Activated CD8-positive, alpha-beta memory T cell treated with anti-CD3 and anti-CD28 coated beads for 4 hours (primary cell): ENCODE measurements at places on chromosomes 3 and 15.
A peak's percentile ranks its signal among the peaks of the same experiment; 100 is the strongest.

GRCh38 chr15:87557881-87558280, 698.7 kb downstream of the NTRK3 start:
- DNase-seq: no peak

- no peak for DNase-seq
These were observed 239.1 kb downstream of the MCTP2 start for GRCh38 chr15:94470492-94470891.

DNA sequence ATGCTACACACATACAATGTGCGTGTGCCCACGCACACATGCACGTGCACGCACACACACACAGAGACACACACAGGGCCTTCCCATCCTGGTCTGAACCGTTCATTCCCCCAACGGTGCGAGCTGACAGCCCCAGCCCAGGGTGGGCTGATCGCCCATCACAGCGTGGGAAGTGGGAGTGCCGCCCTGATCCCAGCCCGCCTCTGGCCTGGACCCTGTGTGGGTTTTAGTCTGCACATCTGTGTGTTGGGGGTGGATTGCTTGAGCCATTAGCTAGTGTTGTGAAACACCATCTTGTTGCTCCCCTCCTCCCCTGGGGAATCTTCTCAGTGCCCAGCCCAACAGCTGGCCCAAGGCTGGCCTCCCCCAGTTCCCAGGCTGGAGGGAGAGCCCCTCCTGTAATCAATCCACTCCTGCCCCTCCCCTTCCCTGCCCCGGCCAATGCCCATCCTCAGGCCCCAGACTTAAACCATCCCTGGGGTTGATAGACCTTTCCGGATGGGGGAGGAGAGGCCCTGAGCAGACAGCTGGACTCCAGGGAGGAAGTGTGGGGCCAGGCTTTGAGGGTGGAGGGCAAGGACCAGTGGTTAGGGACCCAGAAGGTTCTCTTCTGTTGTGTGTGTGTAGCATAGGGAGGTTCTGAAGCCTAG, 8.3 kb downstream of the SEMA3G start:
- no peak for DNase-seq

DNA sequence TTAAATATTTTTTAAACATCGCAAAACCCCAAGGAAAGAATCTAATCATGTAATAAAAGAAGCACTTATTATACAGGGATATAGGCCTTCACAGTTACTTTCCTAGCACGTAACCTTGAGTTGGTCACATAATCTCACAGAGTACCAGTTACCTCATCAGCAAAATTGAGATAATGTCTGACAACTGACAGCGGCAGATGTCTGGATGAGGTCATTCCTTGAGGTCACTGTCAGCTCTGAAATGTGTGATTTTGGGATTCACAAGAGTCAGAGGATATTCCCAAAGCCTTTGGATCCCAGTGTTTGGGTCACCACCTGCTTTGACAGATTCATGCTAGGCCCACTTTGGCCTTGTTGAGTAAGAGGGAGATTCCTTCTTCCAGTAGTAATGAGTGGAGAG, 151.4 kb upstream of the SEMA6D start:
- no peak for DNase-seq

- no peak for DNase-seq
These were observed 298.8 kb upstream of the CTDSPL start for GRCh38 chr3:37562876-37563275.

- DNase-seq: no peak
These were observed 83.5 kb upstream of the CFAP20DC start for GRCh38 chr3:59133311-59133710.

DNA sequence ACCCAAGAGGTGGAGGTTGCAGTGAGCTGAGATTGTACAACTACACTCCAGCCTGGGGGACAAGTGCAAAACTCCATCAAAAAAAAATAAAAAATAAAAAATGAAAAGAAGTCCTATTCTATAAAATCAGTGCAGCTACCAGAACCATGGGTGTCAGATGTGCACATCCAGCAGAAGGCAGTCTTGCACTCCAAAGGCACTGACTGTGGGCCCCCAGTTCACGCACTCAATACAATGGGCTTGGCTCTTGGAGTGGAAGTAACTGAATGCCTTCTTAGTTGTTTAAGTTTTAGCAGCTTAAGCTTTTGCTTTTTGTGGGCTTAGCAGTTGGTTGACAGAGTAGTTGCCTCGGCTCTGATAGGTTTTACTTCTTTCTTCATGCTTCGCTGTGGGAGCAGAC, 141.4 kb downstream of the AGBL1 start:
- DNase-seq: no peak

DNA sequence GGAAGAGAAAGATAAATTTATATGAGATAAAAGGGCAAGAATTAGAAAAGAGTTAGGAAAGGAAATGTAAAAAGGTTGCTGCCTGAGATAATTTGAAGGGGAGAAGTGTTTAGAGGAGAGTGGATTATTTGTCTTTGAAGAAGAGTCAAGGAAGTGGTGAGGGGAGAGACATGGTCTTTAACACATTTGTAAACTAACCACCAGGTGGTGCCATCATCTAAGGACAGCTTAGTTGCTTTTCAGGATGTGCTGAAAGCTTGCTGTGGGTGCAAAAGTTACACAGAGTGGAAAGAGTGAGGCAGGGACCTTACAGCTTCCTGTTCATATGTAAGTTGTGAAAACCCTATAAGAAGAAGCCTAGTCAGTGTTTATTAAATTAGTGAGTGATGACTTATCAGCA, 114.1 kb upstream of the DNAJC19 start:
- DNase-seq: no peak

DNA sequence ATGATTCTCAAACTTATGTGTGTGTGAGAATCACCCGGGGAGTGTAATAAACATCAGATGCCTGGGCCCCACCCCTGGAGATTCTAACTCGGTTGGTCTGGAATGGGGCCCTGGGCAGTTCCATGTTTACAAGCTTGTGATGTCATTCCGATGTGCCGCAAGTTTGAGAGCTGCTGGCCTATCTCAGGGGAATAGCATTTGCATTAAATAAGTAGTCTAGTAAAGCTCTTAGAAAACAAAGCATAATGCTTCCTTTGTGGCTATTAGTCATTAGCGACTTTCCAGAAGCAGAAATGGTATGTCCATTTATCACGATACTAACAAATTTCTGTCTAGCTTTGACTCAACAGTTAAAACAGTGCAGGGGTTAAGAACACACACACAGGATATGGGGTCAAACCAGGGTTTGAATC, 20.9 kb downstream of the PGBD4 start:
- no peak for DNase-seq

DNA sequence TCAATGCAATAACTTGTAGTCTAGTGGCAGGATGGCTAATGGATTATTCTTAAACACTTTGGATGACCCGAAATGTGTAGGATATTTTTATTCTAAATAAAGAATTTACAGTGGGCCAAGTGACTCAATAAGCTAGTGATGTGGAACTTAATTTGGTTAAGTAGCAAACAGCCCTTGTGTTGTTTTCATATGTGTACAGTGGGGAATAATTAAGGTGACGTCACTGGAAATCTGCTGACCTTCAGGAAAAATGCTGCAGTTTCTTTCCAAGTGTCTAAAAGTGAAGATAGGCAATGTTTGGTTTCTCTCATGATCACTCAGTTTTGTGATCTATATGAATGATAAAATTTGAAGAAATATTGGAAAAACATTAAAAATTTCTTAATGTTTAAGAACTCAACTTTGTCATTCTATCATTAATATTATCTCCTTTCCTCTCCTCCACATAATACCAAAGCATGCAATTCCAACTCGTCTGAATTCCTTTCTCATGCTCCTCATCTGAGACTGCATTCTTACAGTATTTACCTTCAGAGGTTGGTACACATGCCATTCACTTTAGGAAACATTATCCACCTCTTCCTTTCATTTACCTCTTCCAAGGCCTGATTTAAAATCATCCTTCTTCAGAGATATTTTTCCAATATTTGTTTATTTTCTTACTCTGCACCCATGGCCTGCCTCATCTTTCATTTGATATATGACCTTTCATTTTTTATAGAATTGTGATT, 414.6 kb upstream of the ARPP21 start:
- no peak for DNase-seq

DNA sequence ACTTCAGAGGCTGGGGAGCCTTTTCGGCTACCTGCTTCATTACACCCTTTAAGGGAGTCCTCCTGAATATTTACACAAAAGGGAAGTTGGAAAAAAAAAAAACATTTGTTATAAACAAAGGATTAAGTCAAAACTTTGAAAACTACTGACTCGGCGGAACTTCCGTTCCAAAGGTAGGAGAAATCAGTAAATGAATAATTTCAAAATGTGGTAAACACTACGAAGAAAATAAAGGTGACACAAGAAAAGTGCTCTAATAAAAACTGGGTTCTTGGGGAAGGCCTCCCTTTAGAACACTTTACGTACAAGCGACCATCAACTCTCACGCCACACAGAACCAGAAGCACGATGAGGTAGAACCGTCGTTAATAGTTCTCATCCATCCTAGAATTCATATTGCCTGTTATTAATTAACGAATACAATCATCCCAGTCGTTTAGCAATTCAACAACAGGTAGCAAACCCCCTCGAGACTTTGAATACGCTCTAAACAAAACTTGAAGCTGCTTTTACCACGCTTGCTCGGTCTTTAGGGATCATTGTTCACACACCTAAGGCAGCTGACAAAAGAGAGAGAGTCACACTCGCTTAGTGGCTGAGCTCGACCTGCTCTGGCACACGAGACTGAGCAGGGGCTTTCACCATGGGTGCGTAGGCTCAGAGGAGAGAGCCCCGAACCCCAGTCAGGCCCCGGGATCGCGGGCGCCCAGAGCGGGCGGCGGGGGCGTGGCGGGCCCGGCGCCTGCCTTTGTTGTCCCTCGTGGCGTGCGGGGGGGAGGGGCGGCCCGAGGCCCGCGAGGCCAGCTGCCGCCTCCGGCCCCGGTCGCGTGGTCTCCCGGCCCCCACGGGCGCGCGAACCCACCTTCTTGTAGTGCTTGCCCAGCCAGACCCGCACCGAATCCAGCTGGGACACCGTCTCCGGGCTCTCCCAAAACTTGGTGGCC, 680 bp downstream of the SMARCC1 start:
- peak; percentile 51 for DNase-seq

GRCh38 chr3:54357301-54357700, 234.9 kb downstream of the CACNA2D3 start:
- no peak for DNase-seq

- DNase-seq: no peak
These were observed 258.5 kb upstream of the PROK2 start for GRCh38 chr3:72043204-72044133.

DNA sequence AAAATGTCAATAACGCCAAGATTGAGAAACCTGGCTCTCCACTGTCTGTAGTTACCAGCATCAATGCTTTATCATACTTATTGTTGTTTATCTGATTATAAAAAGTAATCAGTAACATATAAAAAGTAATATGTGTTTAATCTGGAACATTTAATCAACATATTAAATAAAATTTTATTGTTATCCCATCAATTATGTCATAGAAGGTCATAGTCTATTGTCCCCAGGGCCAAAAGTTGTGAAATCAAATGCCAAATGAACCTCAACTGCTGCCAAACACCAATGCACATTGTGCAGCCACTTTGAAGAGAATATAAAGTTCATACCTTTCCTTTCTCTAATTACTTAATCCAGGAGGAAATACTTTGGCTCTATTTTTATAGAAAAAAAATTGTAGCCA, 106.6 kb downstream of the EOMES start:
- no peak for DNase-seq
